ENCODE measurements at places on chromosomes 11 and 22.

DNA sequence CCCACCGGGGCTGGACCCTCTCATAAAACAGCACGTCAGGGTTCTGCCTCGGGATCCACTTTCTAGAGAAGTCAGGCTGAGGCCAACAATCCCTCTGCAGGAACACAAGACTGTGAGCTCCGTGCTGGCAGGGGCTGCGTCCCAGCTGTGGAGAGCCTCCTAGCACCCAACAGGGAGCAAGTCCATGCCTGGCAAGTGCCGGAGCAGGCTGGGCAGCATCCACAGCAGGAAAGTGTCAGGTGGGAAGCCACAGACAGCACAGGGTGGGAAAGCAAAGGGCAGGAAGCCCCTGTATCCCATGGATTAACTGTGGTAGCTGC, 682.3 kb downstream of the TBC1D22A start:
- DNase-seq: no peak

DNA sequence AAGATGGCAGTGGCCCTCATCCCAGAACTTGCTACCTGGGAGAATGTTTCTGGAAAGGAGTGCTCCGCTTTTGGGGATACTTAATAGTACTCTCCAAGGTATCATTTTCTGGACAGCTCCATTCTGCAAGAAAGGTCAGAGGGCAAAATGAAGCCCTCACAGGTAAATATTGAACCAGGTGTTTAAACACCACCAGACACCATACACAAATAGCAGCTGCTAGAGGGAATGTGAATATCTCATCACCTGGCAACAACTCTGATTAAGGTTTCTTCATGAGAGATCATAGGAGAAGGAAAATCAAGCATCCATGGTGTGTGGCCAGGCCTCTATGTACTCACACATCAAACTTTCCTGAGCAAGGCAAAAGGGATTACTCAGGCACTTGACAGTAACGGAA, 226.1 kb upstream of the FAT3 start:
- DNase-seq: no peak

DNA sequence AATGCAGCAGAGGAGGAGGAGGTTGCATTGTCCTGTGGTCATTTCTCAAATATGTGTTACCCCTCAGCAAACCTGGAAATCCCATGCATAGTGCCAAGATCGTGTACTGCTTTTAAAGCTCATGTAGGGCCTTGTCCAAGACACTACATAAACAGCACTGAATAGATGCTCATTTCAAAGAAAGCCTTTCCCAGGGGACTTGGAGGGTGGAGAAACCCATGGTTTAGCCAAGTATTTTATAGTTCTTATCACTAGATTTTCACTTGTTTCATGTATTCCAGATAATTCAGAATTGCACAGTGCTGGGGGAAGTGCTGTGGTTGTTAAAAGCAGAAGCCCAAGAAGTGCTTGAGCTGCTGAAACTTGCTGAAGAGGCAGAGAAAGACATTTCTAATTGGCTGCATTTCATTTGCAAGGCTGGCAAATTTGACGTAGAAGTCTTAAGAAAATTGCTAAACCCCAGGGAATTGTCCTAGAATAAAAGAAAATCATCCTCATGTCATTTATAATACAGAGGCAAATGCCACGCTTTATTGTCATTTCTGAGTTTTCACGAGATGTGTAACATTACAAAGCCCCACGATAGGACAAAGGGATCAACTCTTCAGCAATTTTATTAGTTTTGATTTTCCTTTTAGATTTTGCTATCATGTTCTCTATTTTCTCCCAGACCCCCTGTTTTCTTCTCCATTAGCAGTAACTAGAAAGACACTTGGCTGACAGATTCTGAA, 20.1 kb downstream of the CSRP3 start:
- DNase-seq: no peak

GRCh38 chr11:88193278-88193677, 18.0 kb upstream of the RAB38 start:
- DNase-seq: no peak

- peak; percentile 66 for DNase-seq
These were observed 52.5 kb downstream of the TPCN2 start for GRCh38 chr11:69101115-69101791.

- no peak for DNase-seq
These were observed 6.6 kb upstream of the APOL2 start for GRCh38 chr22:36245805-36246356.
